ENCODE measurements at places on chromosomes 3 and 15.

- DNase-seq: no peak
Observed at GRCh38 chr3:8113626-8114025, 388.0 kb upstream of the LMCD1 start.

DNA sequence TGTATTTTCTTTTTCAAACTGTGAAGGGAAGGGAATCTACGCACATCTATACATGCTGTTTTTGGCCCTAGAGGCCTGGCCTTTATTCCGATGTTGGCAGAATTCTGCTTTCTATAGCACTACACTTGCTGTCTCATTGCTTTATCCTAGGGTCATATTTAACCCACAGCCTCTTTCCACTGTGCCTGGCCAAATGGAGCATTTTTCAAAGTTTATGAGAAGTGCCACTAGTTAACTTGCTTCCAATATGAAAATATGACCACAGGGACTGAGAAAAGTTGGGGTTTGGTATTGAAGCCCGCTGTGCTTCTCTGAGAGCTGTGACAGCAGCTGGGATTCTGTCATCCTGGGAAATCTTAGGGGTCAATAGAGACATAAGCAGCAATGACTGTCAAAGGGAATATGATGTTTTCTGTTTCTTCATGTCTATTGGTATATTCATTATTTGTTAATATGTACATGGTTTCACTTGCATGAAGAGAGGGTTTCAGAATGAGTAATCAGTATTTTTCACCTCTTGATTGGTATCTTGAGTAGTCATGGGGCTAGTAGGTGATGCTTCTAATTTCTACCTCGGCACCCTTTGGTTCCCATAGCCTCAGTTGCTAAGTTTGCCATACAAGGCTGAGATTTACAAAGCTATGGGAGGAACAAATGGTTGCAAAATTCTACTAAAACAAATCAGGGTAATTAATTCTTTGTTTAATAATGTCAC is 275.8 kb upstream of the RBMS3 start:
- no peak for DNase-seq

GRCh38 chr3:69590111-69590510 is 149.2 kb upstream of the MITF start:
- no peak for DNase-seq

GRCh38 chr3:133127381-133127780 is 89.2 kb downstream of the TMEM108 start:
- DNase-seq: no peak

DNA sequence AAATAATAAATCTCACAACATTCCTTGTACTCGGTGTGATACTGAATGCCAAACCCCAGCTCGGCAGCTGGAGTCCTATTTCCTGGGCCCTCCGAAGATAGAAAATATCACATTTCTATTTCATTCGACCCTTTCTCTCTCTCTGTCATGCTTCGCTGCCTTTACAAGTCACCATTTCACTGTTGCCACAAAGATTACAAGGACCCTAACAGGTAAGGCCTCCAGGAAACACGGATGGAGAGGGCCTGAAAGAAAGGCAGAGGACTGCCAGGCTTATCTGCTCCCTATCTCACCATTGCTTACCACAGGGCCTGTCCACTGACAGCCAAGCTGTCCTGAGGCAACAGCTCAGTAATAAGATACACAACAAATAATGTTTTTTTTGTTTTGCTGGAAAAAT is 376.5 kb downstream of the MECOM start:
- DNase-seq: no peak

- no peak for DNase-seq
Observed at GRCh38 chr3:5220193-5220592, 32.7 kb downstream of the EDEM1 start.

- DNase-seq: no peak
Observed at GRCh38 chr3:197561926-197562325, 6.2 kb upstream of the BDH1 start.
